ENCODE measurements at places on chromosomes 12 and 14. TPM values are rescaled to one million over a fixed set of nuclear protein-coding genes. Genes with fewer than 3 reads are reported as not detected.

The VRTN gene
- 0.15 TPM for total RNA-seq

DNA sequence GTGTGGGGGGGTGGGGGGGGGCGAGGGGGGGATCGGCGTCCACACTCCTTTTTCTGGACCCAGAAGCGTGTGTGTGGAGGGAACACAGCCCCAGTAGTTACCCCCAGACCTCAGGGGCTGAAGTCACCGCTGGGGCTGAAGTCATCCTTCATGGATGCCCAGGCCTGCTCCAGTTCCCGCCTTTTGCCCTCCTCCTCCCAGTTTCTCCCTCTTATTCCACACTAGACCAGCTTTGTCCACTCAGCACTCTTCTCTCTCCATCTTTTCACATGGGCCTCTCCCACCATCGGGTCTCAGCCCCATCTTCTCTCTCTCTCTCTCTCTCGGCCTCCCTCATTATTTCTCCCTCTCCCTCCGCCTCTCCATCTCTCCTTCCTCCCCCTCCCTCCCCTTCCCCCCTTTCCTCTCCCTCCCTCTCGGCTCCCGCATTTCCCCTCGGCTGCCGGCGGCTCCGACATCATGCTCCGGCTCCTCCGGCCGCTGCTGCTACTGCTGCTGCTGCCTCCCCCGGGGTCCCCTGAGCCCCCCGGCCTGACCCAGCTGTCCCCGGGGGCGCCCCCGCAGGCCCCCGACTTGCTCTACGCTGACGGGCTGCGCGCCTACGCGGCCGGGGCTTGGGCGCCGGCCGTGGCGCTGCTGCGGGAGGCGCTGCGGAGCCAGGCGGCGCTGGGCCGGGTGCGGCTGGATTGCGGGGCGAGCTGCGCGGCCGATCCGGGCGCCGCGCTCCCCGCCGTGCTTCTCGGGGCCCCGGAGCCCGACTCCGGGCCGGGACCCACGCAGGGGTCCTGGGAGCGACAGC, at the start of gene P3H3:
P3H3 (plus strand) TSS at position 426 of the 799 bp plus-strand sequence; CDS start at position 460, 34 bp downstream.
- H3K27ac ChIP-seq, result peak within 1 kb of the TSS; percentile 100
- H3K4me3 ChIP-seq, result peak within 1 kb of the TSS; percentile 100
- peak; percentile 65 for DNase-seq
- H3K4me1 ChIP-seq, result peaks cover 38% of the 10 kb centered on the region

DNA sequence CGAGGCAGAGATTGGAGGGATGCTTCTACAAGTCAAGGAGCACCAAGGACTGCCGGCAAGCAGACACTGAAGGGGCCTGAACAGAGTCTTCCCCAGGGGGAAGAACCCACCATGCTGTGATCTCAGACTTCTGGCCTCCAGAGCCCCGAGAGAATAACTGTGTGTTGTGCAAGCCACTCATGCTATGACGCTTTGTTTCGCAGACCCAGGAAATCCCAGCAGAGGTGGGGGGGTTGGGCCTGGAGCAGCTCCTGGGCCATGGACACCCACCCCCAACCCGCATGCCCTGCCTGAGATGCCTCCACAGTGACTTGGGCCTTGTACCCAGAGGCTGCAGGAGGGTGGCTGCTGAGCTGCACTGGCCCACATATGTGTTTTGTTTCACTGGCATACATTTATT, 31.2 kb downstream of the ARL6IP4 start:
- H3K36me3 ChIP-seq, result no peaks in the 10 kb centered on the region
- H3K27me3 ChIP-seq, result peaks cover 9% of the 10 kb centered on the region
- H3K27ac ChIP-seq, result no peak overlapping the region
- H3K4me1 ChIP-seq, result peaks cover 12% of the 10 kb centered on the region

- no peaks in the 10 kb centered on the region for H3K36me3 ChIP-seq
- no peak overlapping the region for H3K4me3 ChIP-seq
- peaks cover 29% of the 10 kb centered on the region for H3K4me1 ChIP-seq
- DNase-seq, result no peak
- H3K27ac ChIP-seq, result peak overlapping the region; percentile 94
Measured at GRCh38 chr12:66964629-66965028, 285.8 kb upstream of the GRIP1 start.

DNA sequence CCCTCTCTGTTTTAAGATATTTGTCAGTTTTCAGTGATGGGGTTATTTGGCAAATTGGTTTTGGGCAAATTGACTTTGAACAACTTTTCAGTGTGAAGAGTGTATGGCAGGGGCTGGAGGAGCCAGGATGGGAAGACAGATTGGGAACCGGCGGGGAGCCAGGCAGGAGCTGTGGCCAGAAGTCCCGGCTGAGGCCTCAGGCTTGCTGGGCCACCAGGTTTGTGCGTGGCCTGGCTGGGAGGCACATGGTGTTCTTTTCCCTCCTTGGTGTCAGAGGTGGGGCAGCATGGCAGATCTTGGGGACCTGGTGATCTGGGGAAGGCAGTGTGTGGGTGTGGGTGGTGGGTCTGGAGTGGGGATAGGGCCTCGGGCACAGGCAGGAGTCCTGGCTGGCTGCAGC, 61.1 kb downstream of the SLC25A47 start:
- peak overlapping the region; percentile 45 for H3K4me3 ChIP-seq
- H3K27ac ChIP-seq, result no peak overlapping the region
- peaks cover 20% of the 10 kb centered on the region for H3K4me1 ChIP-seq
- no peaks in the 10 kb centered on the region for H3K36me3 ChIP-seq
- DNase-seq, result no peak

GRCh38 chr12:52877242-52877641, 27.6 kb downstream of the KRT8 start:
- no peak overlapping the region for H3K27ac ChIP-seq
- peaks cover 12% of the 10 kb centered on the region for H3K27me3 ChIP-seq
- H3K4me3 ChIP-seq, result no peak overlapping the region
- DNase-seq, result no peak
- H3K4me1 ChIP-seq, result peaks cover 8% of the 10 kb centered on the region

Data from glutamatergic neuron (in vitro differentiated cells).